Tracheal epithelial cell (primary cell): ENCODE measurements at places on chromosomes 3 and 15. TPM values are rescaled to one million over a fixed set of nuclear protein-coding genes. Genes with fewer than 3 reads are reported as not detected.

Gene CERS3
- 5.1 and 12.8 TPM in 2 replicates for total RNA-seq

Gene NR2E3
- total RNA-seq, result under 0.01 TPM in 1 of 2 replicates, not detected in the other

Gene TM4SF4
- total RNA-seq, result not detected in 2 replicates

Gene NANOGP8
- 0.24 TPM in 1 of 2 replicates, not detected in the other for total RNA-seq

Gene CP
- total RNA-seq, result 0.21 and 0.48 TPM in 2 replicates

Gene PYGO1
- total RNA-seq, result 1.4 and 3.6 TPM in 2 replicates

Gene CISH
- 1.3 and 1.7 TPM in 2 replicates for total RNA-seq

Gene GRK7
- total RNA-seq, result not detected in 2 replicates

Gene STARD5
- 4.3 and 8.7 TPM in 2 replicates for total RNA-seq

Gene CMSS1
- total RNA-seq, result 13.5 and 17.3 TPM in 2 replicates

Gene CCRL2
- total RNA-seq, result 0.24 TPM in 1 of 2 replicates, not detected in the other

Gene LHFPL4
- total RNA-seq, result not detected in 2 replicates

Gene TXNRD3
- 12.3 and 15.8 TPM in 2 replicates for total RNA-seq

Gene GOLGA8Q
- 0.64 TPM in 1 of 2 replicates, not detected in the other for total RNA-seq

Gene UCN2
- 6.0 and 8.5 TPM in 2 replicates for total RNA-seq

Gene P2RY12
- total RNA-seq, result not detected in 2 replicates

Gene TP63
- total RNA-seq, result 73.3 and 129 TPM in 2 replicates

Gene SYNM
- 0.21 and 0.24 TPM in 2 replicates for total RNA-seq

Gene FNDC3B
- total RNA-seq, result 33.9 and 61.2 TPM in 2 replicates

Gene SERP1
- total RNA-seq, result 255 and 288 TPM in 2 replicates

Gene PSTPIP1
- 0.72 TPM in 1 of 2 replicates, not detected in the other for total RNA-seq

Gene SYNPR
- total RNA-seq, result not detected in 2 replicates

Gene SEMA7A
- total RNA-seq, result 4.3 and 91.6 TPM in 2 replicates

Gene CTXN2
- not detected in 2 replicates for total RNA-seq

Gene DNAJB8
- not detected in 2 replicates for total RNA-seq

Gene GNAT1
- total RNA-seq, result 0.43 TPM in 1 of 2 replicates, not detected in the other

Gene EPHB1
- total RNA-seq, result 0.96 TPM in 1 of 2 replicates, not detected in the other

Gene ZNF80
- not detected in 2 replicates for total RNA-seq

Gene EFHB
- 1.4 TPM in 1 of 2 replicates, not detected in the other for total RNA-seq

Gene USP50
- not detected in 2 replicates for total RNA-seq

Gene AHSG
- not detected in 2 replicates for total RNA-seq

Gene ZPLD1
- 1.7 and 12.8 TPM in 2 replicates for total RNA-seq

Gene EPB42
- not detected in 2 replicates for total RNA-seq

Gene KY
- total RNA-seq, result not detected in 2 replicates

Gene BSN
- under 0.01 TPM in 1 of 2 replicates, not detected in the other for total RNA-seq

Gene GPR87
- 57.6 and 83.1 TPM in 2 replicates for total RNA-seq
